Activated CD4-positive, alpha-beta T cell treated with anti-CD3 and anti-CD28 coated beads, Interleukin-2, amount 50 U/mL, for 1 hour (primary cell): ENCODE measurements at places on chromosomes 11 and 22.

DNA sequence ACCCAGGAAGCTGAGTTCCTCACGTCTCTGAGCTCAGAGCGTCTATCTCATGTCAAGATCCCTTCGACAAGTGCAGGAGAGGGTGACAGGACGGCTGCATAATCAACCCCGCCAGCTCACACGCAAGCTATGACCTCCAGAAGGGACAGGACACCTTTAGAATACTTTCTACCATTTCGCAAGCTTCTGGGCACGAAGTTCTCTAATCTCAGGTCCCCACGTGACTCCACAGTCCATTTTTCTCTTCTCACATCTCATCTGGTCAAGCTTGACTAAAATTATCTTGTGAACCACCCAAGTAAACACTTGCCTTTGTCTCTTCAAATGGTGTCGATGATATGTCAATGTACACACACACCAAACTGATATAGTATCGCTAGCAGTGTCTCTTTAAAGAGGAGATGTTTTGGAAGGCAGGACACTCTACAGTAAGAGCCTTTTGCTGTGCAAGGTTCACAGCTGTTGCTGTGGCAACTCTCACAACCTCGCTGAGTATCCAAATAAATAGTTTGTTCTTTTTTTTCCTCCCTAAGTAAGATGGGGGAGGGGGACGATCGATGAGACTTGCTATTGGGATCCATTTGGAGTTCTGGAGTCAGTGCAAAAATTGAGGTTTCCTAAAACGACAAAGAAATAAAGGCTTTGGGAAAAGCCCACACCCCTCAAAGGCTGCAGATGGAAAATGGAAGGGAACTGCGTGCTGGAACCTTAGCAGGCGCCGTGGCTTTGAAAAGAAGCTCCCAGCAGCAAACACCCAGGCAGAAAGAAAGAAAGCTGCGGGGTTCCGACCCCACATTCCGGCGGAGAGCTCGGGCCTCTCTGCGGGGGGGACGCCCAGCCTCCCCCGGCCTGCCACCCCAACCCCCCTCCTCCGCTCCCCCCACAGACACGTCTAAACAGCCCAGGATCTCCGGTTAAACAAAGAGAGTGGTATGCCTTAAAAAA, 215.4 kb upstream of the UBASH3B start:
- DNase-seq = no peak

GRCh38 chr11:11814614-11815452, 26.9 kb upstream of the USP47 start:
- DNase-seq = no peak

- DNase-seq = no peak
These were observed 28.4 kb downstream of the TRIM29 start for GRCh38 chr11:120109531-120109930.

DNA sequence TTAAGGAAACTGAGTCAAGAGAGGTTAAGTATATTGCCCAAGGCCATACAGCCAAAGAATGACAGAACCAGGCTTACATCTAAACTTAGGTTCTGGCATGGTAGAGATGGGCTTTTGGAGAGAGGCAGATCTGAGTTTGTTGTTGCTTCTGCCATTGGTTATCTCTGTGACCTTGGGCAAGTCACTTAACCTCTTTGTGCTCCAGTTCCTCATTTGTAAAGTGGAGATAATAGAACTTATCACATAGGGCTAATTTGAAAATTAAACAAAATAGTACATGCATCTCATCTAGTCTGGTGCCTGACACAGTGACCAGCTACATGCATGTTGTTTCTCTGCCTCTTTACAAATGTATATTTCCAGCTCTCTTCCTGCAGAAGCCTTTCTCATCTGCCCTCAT, 47.0 kb upstream of the PLET1 start:
- no peak for DNase-seq

DNA sequence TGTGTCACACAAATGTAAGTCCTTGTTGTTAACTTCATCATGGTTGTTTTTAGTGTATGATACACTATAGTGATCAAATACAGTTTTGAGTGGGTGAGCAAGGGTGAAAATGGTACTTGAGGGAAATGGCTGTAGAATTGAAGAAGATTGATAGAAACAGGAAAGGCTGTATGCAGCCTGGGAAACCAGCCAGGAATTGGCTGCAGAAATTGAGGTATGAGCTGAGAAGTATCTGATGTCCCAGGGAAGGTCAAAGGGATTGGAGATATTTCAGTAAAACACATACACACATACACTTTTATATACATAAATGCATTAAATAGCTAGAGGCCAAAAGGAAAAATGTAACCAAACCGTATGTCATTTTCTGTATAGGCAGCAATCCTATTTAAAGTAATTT, 13.1 kb upstream of the YAP1 start:
- no peak for DNase-seq

DNA sequence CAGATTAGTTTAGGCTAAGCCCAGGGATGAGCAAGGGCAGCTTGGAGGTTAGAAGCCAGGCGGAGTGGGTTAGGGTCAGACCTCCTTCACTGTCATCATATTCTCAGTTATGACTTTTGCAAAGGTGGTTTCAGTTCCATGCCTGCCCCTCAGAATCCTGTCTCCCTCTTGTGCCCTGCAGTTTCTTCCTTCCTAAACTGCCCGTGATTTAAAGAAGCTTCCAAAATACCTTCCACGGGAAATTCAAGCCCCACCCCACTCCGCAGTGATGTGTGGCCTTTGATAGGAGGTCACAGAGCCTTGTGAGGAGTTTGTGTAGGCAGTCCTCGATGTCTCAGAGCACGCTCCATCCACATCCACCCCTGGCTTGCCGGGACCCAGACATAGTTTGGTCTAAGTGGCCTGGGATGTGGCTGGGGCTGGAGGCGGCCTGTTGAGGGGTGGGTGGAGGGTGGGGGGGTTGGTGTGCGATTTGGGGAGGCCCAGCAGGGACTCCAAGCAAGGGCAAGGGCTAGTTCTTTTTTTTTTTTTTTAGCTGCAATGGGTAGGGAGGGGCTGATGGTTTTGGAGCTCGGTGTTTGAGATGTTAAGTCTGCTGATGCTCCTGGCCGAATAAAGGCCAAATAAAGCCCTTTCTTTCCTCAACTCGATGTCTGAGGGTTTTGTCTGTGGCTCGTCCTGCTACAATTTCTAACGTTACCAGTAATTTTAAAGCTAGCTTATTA, 1.6 kb upstream of the IFITM1 start:
- DNase-seq = no peak

DNA sequence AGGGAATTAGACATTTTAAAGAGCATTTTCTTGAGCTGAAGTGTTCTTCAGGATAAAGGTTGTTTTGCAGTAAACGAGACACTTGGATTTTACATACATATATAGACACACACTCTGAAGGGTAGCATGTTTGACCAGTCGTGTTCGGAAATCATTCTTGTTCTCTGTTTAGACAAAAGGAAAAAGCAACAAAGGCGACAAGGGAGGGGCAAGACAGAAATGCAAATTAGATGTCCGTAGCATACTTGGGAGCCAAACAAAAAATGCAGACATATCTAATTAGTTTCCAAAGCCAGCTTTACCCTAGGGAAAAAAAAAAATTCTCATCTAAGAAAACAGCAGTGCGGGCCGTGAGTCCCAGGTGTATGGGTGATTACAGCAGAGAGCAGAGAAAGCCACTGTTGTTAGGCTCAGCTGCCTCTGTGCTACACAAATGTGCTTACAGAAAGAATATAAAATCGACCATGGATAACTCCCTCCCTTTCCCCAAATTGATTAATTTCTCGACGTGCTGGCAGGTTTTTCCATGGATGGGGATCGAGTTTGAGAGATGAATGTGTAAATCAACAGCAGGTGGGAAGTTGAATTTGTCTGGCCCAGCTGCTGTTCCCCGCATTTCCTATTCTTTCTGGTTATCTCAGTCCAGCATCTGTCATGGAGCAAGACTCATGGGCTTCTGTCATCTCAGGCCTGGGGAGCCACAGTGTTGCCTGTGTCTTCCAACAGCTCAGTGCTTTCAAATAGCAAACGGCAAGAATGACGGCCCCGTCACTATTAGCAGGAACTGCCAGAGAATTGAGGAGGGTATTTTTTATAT, 176.5 kb upstream of the TTC12 start:
- no peak for DNase-seq

DNA sequence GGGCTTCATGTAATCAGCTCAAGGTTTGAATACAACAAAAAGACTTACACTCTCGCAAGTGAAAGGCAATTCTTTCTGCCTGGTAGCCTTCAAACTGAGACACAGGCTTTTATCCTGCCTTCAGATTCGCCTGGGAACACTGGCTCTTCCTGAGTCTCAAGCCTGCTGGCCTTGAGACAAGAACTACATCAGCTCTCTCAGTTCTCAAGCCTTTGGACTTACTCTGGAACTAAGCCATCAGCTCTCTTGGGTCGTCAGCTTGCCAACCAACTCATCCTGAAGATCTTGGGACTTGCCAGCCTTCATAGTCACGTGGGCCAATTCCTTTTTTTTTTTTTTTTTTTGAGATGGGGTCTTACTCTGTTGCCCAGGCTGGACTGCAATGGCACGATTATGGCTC, 35.7 kb upstream of the LRRC10B start:
- no peak for DNase-seq

GRCh38 chr22:40415531-40416266, 45.3 kb downstream of the SGSM3 start:
- no peak for DNase-seq

GRCh38 chr11:73197348-73197747, 20.7 kb upstream of the P2RY2 start:
- DNase-seq = no peak

- DNase-seq = no peak
These were observed 332.4 kb upstream of the ARHGAP42 start for GRCh38 chr11:100354736-100355135.

GRCh38 chr11:8177136-8177535, 8.3 kb upstream of the RIC3 start:
- DNase-seq = no peak
